ENCODE measurements at places on chromosomes 16 and 17. TPM values are rescaled to one million over a fixed set of nuclear protein-coding genes. Genes with fewer than 3 reads are reported as not detected.
A peak's percentile ranks its signal among the peaks of the same experiment; 100 is the strongest.

NDUFB10 gene
- total RNA-seq, result 496 TPM

TMEM235 gene
- not detected for total RNA-seq

DNA sequence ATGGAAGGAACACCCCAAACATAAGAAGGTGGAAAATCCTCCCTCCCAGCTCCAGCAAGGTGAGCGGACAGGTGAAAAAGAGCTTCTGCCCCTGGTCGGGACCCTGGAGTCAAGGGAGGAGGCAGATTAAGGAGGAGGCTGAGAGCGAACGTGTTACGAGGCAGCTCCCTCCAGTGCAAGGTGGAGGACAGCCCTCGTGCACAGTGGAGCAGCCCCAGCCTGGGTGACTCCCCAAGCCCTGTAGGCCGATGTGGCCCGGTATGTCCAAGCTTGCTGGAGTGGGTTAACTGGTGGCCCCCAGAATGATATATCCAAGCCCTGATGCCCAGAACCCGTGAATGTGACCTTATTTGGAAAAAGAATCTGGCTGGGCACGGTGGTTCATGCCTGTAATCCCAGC lies 15.5 kb upstream of the CRISPLD2 start:
- no peak for DNase-seq

GRCh38 chr17:71163121-71163812 lies 957.6 kb upstream of the SOX9 start:
- DNase-seq, result no peak

DNA sequence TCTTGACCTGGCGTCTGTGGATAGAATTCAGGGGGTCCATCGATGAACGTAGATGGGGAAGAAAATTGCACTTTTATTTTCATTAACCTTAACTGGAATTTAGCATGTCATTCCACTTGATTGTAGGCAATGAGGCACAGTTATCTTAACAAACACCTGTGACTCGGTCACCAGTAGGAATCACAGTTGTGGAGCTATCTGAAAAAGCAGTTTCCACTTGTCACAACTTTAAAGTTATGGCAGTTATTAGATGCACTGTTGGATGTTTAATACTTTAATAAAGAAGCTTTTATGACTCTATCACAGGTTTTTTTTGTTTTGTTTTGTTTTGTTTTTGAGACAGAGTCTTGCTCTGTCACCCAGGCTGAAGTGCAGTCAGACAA lies 83.7 kb upstream of the LGALS9 start:
- DNase-seq, result no peak

DNA sequence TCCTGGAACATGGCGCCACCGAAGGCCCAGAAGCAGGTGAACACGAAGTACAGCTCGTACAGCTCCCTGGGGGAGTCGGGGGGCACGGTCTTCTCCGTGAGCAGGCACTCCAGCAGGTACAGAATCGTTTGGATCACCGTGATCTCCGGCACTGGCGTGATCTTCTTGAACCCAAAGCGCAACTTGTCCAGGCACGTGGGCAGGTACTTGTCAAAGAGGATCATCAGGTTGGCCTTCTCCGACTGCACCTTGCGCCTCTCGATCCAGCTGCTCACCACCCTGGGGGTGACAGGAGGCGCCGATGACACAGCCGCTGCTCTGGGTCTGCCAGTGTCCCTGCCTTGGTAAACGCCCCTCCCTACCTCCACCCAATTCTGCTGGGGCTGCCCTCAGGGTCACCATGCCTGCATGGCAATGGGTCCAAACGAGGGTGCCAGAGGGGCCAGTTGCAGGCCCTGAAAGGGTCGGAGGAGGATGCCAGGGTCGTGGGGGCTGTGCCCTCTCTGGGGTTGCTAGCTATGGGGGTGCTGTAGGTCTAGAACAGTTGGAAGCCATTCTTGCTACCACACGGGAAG lies 90.9 kb downstream of the DNAH17 start:
- no peak for DNase-seq

DNA sequence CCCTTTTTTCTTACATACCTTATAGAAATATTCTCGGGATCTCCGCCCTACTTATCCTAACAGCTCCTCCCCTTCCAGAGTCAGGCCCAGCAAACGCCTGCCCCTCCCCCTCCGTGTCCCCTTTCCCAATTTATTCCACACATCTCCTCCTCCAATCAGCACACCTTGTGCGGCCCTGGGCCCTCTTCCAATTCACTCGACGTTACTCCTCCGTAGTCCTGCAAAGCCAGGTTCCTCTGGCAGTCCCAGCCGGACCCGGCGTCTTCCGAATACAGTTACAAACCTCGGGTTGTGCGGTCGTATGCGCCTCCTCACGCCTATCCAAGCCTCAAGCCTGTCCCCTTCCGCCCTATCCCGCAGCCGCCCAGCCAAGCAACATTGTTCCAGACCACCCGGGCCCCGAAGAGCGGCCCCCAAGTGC lies 677 bp downstream of the CBX1 start:
- peak; percentile 54 for DNase-seq

- DNase-seq, result no peak
These were observed 8.8 kb downstream of the DCTPP1 start for GRCh38 chr16:30421010-30421409.

TRPV2 gene
- 5.1 TPM for total RNA-seq

GRCh38 chr17:7462474-7463371 lies 16.7 kb downstream of the ZBTB4 start:
- DNase-seq, result no peak

DNA sequence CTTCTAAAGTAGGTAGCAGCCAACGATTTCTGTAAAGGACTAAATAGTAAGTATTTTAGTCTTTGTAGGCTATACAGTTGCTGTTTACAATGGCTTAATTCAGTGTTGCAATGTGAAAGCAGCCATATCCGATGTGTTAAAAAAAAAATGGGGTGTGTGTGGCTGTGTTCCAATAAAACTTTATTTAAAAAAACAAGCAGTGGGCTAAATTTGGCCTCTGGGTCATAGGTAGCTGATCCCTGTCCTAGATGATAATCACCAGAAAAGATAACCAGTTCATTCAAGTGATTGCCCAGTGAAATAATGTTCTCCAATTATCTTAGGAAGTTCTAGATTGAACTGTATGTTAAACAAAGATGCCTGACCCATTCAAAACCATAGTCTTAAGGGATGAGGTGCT lies 124.3 kb downstream of the MAP2K6 start:
- DNase-seq, result no peak

- DNase-seq, result peak; percentile 41
These were observed 9.3 kb downstream of the JUP start for GRCh38 chr17:41777157-41777573.

KIFC3 gene
- total RNA-seq, result 8.4 TPM

GRCh38 chr17:17225901-17226300 lies 11.1 kb downstream of the FLCN start:
- no peak for DNase-seq

CLEC3A gene
- not detected for total RNA-seq

GRCh38 chr17:28597606-28598383 lies 1.0 kb downstream of the SPAG5 start:
- no peak for DNase-seq

METTL26 gene
- 32.6 TPM for total RNA-seq

DNA sequence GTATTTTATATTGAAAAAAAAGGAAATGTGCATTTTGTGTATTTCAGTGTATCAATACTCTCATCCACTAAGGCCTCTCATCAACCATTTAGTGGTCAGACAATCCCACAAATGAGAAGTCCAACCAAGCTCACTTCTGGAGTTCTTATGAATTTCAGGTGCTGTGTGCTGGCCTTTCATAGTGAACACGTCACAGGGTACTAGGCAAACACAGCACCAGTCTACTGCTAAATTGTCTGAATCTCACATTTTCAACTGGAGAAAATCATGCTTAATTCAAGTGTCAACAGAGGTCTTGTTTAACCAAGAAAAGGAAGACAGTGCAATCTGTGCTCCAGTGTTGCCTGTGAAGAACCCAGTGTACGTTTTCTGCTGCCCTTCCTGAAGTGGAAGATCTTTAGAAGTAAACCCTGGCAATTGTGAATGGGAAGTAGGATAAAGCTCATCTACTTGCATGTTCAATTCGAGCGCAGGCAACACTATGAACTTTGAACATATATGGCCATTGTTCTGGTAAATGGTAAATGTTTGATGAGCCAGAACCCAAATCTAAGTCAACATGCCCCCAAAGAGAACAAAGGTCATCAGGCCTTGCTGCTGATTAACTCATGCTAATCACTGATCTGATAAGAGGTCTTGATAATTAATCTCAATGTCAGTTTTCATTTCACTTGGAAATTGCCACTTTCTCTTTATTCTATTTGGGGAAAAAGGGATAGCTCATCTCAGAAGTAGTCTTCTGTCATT lies 439.2 kb upstream of the SOX9 start:
- peak; percentile 17 for DNase-seq

DNA sequence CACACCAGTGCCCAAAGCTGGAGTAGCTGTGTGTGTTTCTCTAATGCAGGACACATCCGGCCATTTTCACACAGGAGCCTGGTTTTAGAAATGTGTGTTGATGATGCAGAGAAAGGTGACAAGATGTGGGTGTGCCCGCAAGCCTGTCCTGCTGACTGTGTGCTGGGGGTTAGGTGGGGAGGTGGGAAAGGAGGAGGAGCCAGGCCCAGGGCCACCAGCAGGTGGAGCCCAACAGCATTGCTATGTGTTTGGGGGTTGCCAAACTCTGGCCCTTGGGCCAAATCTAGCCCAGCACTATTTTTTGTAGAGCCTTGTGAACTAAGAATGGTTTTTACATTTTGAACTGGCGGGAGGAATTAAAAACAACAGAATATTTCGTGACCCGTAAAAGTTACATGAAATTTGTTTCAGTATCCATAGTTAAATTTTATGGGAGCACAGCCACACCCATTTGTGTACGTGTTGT lies 61.7 kb upstream of the LGALS9 start:
- DNase-seq, result no peak

DNA sequence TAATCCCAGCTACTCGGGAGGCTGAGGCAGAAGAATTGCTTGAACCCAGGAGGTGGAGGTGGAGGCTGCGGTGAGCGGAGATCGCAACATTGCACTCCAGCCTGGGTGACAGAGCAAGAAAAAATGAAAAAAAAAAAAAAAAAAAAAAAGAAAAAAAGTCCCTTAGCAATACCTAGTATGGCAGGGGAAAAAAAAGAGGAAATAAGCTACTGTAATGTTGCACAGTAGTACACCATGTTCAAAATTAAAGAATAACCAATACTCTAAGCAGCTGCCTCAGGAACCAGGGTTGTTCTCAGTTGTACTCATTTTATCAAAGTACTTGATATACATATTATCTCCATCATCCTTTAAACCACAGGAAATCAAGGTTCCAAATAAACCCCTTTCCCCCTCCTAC lies 17.3 kb upstream of the TXNDC11 start:
- no peak for DNase-seq

TBC1D3K gene
- total RNA-seq, result not detected

TMC7 gene
- total RNA-seq, result 4.4 TPM

DNA sequence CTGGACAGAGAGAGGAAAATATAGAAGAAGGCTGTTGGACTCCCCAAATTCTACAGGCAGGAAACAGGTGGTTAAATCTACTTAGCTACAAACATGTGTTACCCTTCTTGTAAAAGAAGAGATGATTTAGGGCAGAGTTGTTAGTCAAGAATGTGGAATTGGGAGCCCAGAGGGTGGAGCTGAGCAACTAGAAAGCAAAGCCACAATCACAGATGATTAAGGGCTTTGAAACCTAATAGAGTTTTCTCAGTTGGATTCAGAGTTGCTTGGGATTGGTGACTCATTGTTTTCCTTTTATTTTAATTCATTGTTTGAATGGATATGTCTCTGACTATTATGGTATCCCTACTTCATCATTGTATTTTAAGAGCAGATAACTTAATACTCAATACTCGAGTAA lies 6.2 kb downstream of the ACSM5 start:
- no peak for DNase-seq

TPSD1 gene
- 4.6 TPM for total RNA-seq

DNA sequence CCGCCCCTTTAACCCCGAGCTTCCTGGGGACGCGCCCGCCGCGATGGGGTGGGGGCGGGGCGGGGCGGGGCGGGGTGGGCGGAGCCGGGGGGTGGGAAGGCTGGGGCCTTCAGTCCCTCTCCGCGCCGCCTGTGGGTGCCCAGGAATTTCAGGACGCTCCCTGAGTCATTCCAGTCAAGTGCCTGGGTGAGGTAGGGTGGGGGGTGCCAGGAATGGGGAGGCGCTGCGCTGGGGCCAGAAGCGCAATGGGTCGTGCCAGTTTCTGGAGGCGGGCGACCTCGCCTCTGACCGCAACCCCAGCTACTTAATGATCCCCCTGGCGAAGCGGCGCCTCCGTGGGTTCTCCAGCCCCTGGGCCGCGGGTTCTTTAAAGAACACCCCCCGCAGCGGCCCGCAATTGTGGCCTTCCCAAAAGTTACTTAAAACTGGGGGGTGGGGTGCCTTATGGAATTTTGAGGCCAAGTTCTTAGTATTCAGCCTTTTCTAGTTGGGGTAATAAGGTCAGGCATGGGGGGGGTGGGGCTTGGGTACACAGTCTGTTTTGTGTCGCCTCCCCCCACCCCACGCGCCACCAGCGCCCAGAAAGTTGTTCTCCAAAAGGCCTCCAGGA lies 826 bp upstream of the GSE1 start:
- peak; percentile 87 for DNase-seq

- DNase-seq, result peak; percentile 96
These were observed 7.0 kb upstream of the GNG13 start for GRCh38 chr16:807347-808084.

DNA sequence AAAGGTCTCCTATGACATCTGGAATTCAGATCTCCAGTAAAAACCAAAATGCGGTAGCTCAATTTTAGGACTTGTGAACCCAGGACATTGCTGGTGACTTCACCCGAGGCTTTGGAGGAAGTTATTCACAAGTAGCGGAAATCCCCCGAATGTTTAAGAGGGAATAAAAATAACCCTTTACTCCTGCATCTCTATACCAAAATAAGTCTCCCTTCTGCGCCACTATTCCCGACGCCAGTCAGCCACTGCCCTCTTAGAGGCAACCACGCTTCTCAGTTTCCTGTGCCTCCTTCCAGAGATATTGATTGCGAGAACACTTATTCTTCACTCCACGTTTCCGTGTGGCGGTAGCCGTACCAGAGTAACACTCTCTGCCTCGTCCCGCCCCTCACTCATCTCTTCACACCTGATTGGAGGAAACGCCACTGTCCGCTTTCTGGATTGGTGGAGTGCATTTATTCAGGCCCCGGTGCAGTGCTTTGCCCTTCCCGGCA lies 27.4 kb downstream of the EMP2 start:
- peak; percentile 41 for DNase-seq

GRCh38 chr17:28029044-28029443 lies 13.4 kb upstream of the NLK start:
- DNase-seq, result no peak

- no peak for DNase-seq
These were observed 7.1 kb downstream of the USP31 start for GRCh38 chr16:23141959-23142740.

DNA sequence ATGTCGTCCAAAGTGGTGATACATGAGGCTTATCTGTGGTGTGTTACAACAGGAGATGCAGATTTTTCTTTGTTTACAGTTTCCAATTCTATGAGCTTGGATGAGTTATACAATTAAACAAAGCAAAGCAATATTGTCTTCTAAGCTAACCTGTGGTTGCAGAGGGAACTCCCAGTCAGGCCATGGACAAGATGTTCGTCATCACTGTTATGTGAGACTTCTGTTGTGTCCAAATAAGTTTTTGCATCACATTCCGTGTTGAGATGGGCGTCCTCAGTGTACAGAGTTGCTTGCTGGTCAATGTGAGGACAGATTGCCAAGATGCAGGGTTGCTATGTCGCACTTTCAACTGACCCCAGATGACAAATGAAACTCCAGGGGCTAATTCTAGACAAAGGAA lies 189.3 kb downstream of the IRF8 start:
- DNase-seq, result no peak

Data from transverse colon (tissue), 4 donors.